Stimulated activated CD8-positive, alpha-beta memory T cell treated with anti-CD3 and anti-CD28 coated beads, Interleukin-7, amount 100 ng/mL, for 24 hours (primary cell): ENCODE measurements at places on chromosomes 2 and 18.

GRCh38 chr18:62425465-62426190 is 97.2 kb upstream of the ZCCHC2 start:
- DNase-seq: no peak

DNA sequence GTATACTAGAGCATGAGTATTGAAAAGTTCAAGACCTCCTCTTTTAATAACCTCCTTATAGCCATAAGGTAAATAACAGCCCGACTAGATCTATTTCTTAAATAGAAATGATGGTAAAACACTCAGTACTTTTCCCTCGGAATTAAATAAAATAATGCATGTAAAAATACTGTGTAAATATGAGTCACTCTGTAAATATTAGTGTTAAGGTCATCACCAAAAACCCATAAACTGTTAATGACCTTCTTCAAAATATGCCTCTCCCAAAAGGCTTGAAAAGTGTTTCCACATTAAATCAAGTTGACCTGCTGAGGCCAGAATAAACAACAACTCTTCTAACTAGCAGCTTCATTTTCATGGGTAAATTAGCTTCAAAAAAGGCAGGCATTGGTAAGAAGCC is 25.3 kb upstream of the BZW1 start:
- DNase-seq: no peak

- DNase-seq: no peak
Measured at GRCh38 chr2:241813644-241814392, 4.8 kb downstream of the NEU4 start.

GRCh38 chr2:72915320-72915906 is 1.9 kb upstream of the EMX1 start:
- no peak for DNase-seq

- no peak for DNase-seq
Measured at GRCh38 chr2:33238111-33238510, 238.3 kb upstream of the RASGRP3 start.

- no peak for DNase-seq
Measured at GRCh38 chr2:121293450-121294325, 8.7 kb upstream of the TFCP2L1 start.

DNA sequence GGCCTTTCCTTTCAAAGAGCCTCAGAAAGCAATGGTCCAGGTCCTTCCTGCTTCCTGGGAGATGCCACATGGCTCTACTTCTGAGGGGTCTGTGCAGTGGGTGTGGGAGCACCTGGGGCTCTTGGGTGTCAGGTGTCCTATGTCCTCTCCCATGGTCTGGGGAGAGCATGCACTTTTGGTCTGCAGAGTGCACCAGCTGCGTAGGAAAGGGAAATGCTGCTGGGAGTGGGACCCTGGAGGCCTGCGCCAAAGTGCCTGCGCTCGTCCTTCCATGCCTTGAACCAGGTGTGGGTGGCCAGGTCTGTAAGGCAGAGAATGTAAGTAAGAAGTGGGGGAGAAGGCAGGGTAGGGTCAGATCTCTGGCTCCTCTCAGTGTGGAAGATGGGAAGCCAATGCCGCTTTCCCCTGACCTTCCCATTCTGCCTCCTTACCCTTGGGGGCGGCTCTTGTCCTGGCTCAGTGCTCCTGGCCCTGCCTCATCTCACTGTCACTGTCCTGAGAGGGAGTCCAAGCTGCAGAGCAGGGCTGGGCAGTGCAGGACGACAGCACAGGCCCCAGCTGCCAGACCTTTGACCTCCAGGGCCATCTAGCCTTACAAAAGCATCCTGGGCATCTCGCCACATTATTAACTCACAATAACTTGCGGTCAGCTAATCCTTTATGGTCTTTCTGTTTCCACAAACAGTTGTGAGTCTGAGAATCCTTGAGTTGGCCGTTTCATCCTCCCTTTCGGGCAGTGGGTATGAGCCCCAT is 6.6 kb upstream of the PROM2 start:
- DNase-seq: no peak

GRCh38 chr18:36653141-36653869 is 175.5 kb downstream of the TPGS2 start:
- DNase-seq: no peak

DNA sequence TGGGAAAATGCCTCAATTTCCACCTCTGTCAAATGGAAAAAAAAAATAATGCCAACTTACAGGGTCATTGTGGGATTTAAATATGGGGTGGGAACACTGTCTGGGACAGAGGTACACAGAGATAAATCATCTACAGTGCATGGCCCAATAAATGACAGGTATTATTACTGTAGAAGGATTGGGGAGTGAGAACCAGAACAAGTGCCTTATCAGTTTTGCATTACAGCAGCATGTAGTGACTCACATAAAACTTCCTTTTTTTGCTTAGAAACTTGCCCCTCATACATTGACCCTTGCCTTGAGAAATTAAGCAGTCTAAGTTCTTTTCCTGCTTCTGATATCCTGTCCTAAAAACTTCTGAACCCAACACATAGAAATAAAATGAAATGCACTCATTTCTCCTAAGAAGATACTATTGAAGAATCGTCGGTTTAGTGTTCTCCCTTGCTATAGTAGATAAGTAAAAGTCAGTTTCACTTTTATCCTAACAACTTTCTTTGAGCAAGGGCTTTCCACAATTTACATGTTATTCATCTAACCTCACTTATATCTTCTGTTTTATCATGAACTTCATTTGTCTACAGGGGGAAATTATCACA is 121.0 kb upstream of the HAAO start:
- DNase-seq: no peak

- no peak for DNase-seq
Measured at GRCh38 chr2:136107051-136108033, 10.6 kb downstream of the CXCR4 start.

GRCh38 chr2:67108231-67108630 is 288.9 kb upstream of the ETAA1 start:
- DNase-seq: no peak

DNA sequence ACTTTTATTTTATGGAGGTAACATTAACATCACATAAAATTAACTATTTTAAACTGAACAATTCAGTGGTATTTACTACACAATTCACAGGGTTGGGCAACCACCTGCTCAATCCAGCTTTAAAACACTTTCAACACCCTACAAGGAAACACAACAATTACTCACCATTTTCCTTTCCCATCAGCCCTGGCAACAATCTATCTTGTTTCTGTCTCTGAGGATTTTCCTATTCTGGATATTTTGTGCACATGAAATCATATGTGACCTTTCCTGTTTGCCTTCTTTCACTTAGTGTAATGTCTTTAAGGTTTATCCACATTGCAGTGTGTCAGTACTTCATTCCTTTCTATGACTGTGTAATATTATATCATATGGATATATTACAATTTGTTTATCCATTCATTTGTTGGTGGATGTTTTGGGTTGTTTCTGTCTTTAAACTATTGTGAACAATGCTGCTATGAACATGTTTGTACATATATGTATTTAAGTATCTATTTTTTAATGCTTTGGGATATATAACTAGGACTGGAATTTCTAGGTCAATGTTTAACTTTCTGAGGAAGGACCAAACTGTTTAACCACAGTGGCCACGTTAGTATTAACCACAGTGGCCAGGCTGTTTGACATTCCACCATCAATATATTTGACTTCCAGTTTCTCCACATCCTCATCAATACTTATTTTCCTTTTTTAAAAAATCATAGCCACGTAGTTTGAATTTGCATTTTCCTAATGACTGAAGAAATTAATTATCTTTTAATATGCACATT is 72.4 kb upstream of the KIF5C start:
- DNase-seq: no peak

- no peak for DNase-seq
Measured at GRCh38 chr2:42961385-42961811, 169.0 kb upstream of the HAAO start.
